ENCODE measurements at places on chromosomes 11 and 22. TPM values are rescaled to one million over a fixed set of nuclear protein-coding genes. Genes with fewer than 3 reads are reported as not detected.

DNA sequence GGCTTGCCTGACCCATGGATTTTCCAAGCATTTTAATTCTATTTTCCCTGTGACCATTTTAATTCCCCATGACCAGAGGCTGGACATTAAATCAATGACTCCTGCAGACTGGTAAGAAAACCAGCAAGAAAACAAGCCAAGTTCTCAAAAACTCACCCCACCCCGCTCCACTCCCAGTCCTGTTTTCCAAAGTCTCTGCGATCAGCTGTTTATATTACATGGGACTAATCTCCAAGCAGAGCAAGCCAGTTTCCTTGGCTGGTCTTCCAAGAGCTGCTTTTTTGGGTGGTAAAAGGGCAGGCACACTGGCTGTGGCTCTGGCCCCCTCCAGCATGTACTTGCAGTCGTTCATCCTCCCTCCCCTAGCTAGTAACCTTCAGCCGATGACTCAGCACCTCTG, 97.9 kb downstream of the RRAS2 start:
- no peak for DNase-seq

GRCh38 chr11:30046578-30046945, 29.7 kb upstream of the KCNA4 start:
- DNase-seq = peak; percentile 37

DNA sequence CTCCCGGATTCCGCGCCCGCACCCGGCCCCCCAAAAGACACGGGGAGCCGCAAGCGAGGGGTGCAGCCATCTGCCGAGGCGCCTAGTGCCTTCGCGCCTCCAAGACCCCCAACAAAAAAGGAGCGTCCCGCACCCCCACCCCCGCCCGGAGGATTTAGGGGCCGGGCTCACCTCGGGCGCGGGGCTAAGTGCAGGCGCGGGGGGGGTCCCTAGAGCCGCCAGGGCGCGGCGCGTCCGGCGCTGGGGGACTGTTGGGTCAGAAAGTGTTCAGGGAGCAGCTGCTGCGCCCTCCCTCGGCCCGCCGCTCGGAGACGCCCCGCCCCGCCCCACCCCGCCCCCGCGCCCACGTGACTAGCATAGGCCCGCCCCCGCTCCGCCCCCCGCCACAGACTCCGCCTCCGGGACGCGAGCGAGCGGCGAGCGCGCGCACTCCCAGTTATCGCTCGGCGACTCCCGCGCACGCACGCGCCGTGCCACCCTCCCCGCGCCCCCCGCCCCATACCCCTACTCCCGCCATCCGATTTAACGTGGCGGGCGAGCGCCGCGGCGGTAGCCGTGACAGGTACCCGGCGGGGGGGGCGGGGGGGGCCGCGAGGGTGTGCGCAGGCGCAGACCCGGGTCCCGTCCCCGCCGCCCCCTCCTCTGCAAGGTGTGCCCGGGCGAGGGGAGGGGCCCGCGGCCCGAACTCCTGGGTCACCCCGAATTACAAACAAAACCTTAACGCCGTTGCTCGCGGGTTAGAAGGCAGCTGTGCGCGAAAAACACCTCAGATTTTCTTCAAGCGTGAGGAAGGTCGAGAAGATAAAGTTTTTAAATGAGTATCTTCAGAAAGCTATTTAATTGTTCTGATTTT, 56.2 kb downstream of the KCNJ4 start:
- peak; percentile 35 for DNase-seq

GRCh38 chr22:32926600-32926999, 125.1 kb downstream of the TIMP3 start:
- no peak for DNase-seq

GRCh38 chr11:70415191-70415590, 16.9 kb downstream of the CTTN start:
- peak; percentile 85 for DNase-seq

DNA sequence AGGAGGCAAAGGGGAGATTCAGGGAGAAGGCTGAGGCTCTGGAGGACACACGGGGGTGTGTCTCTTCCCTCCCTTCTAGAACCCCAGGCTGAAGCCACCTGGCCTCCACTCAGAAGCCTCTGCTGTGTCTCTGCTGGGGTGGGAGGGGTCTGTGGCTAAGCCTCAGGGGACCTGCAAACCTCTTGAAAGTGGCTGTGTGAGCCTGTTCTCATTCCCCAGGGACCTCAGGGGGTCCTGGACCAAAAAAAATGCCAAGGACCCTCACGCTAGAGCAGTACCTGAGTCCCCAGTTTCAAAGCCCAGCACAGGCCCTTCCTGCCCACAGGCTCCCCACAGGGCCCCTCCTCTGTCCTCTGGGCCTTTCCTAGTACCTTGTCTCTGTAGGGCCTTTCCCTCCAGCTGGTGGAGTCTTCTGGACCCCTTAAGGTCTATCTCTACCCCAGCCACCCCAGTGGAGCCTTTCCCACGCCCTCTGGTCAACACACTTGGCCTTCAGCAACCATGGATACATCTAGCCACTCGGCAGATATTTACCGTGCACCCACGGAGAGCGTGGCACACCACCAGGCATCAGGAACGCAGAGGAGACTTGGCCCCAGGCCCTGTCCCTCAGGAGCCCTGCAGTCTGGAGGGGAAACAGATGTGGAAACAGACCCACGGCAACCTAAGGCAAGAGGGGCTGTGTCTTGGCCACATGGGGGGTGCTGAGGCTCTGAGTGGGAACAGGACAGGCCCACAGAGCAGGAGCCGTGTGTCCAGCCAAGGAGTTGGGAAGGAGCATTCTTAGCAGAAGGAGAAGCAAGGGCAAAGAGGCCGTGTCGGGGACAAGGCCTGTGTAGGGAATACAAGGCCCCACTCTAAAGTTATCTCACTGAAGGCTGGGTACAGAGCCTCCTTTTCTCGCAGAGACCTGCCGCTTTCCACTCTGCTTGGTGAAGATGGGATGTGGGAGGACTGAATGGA, 18.5 kb downstream of the PLA2G6 start:
- no peak for DNase-seq

GRCh38 chr11:120137611-120138521, at the start of gene TRIM29:
TSS of gene TRIM29 (minus strand) at chr11:120138113. CDS start at chr11:120138031, 82 bp downstream.
- DNase-seq = no peak

DNA sequence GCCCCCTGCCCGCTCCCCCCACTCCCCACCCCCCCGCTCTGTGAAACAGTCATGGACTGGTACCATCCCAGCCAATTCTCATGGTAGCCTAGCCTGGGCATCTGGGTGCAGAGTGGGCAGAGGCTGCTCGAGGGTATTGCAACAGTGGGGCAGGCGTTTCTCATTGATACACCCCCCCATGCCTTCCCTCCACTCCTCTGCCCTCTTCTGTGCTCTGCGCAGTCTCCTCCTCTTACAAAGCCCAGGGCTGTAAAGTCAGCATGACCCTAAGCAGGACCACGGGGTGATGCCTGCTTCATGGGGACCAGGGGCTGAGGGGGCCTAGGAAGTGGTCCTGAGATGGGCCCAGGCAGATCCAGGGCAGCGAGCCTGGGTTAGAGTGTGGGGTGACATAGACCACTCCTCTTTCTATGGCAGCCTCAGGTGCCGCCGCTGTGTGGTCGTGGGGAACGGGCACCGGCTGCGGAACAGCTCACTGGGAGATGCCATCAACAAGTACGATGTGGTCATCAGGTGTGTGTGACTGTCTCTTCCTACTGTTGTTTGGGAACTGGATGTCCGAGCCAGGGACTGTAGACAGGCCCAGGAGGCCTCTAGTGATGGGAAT, 52.3 kb downstream of the ST3GAL4 start:
- DNase-seq = no peak

- DNase-seq = no peak
Measured at GRCh38 chr22:49953680-49954344, 6.8 kb upstream of the PIM3 start.

- no peak for DNase-seq
Measured at GRCh38 chr11:129222158-129222557, 30.0 kb upstream of the ARHGAP32 start.

- no peak for DNase-seq
Measured at GRCh38 chr11:44267006-44267749, 42.8 kb downstream of the ALX4 start.

DNA sequence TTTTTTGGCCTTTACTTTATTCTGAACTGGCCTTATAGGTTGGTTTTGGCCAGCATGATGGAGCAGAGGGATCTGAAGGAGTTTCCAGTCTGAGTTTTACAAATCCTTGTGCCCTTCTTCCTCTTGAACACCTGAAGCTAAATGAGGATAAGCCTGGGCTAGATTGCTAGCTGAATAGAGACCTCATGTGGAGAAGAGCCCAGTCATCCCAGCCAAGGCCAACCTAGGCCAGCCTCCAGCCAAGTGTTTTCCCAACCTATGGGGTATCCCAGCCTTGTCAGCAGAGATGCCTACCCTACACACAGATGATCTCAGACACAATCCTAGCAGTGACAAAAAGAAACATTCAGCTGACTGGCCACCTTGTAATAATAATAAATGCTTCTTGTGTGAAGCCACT, 966 bp upstream of the CASP12 start:
- DNase-seq = no peak

GRCh38 chr11:39910087-39910486, 1549.4 kb downstream of the LRRC4C start:
- no peak for DNase-seq

DNA sequence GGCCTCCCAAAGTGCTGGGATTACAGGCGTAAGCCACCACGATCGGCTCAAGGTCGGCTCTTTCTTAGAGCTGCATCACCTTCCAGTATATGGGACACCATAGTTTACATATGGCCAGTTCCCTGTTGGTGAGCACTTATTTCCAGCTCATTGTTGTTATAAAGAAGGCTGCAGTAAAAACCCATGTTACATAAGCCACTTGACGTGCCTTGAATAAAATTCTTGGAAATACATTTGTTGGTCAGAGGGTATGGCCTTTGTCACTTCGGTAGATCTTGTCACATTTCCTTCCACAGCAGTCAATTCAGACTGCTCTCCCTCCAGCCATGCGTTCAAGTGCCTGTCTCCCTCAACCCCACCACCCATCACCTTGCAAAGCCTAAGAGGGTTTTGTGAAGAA, 92.9 kb downstream of the PRR5L start:
- no peak for DNase-seq

GRCh38 chr22:33776491-33776890, 143.8 kb downstream of the LARGE1 start:
- DNase-seq = no peak

DNA sequence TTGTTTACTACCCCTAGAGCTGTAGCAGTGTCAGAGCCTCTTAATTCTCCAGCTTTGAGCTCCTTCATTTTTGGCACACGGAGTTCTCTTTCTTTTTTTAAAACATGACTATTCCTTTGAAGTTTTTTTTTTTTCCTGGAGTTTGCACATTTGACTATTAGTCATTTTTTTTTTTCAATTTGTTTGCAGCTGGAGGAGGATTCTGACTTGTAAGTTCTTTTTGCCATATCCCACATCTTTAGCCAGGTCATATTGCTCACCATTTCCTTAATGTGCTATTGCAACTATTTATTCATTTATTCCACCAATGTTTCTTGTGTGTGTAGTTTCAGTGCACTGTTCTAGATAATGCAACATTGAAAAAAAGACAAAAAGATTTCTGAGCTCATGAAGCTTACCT, 166.3 kb upstream of the ARHGAP20 start:
- DNase-seq = no peak

- no peak for DNase-seq
Measured at GRCh38 chr11:87840786-87841185, 334.5 kb downstream of the RAB38 start.

- peak; percentile 65 for DNase-seq
Measured at GRCh38 chr11:63635762-63636465, 21.7 kb upstream of the PLAAT3 start.

- no peak for DNase-seq
Measured at GRCh38 chr11:46003572-46003971, 81.1 kb downstream of the LARGE2 start.

GRCh38 chr22:36816339-36816635, 548 bp downstream of the PVALB start:
- DNase-seq = no peak

DNA sequence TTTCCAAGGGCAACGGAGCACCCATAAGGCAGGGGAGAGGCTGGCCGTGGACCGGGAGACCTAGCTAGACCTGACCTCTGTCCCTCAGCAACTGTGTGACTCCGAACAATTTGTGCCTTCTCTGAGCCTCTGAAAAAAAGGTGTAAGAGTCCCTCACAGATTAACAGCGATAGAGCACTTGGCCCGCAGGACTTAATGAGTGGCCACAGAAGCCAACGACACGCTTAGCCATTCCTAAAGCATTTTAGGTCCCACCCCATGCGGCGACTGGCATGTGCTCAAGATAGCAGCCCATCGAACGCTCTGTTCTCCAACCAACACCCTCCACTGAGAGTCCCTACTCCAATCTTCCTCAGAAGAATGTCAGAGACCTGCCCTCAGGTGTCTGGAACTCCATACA, 1.5 kb downstream of the SULT4A1 start:
- DNase-seq = no peak

- peak; percentile 61 for DNase-seq
Measured at GRCh38 chr11:69293819-69294505, at the start of gene MYEOV. TSS of gene MYEOV (plus strand) at chr11:69294155. CDS start at chr11:69295355, 1,200 bp downstream.

- DNase-seq = no peak
Measured at GRCh38 chr11:46983598-46983997, 47.0 kb downstream of the CSTPP1 start.

- no peak for DNase-seq
Measured at GRCh38 chr22:22446517-22446916, 62.0 kb downstream of the ZNF280B start.

- peak; percentile 85 for DNase-seq
Measured at GRCh38 chr11:73931039-73931645, 19.7 kb upstream of the DNAJB13 start.

DNA sequence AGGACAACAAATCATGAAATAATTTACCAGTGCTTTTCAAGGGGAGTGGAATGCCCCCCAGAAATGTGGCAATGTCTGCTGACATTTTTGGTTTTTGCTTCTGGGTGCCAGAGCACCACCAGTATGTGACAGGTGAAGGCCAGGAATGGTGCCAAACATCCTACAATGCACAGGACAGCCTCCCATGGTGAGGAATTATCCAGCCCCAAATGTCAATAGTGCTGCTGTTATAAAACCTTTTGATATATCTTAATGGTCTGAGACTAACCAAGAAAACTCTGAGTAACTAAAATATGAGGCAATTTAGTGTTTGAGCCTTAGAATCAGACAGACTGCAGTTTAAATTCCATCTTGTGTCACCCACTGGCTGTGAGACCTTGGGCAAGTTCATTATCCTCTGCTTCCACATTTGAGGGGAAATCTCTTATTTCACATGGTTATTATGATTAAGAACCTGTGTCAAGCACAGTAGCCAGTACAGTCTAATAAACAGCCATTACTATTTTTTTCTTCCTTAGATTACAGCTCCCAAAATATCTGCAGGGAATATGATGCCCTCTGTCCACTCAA, 69.5 kb downstream of the AMBRA1 start:
- no peak for DNase-seq

GRCh38 chr22:49546811-49547585, 280.7 kb downstream of the BRD1 start:
- DNase-seq = no peak

Gene KLHDC7B
- total RNA-seq = 0.17 TPM

Gene MPPED2
- total RNA-seq = not detected

Gene SPECC1L
- total RNA-seq = 19.3 TPM

Gene ANKRD42
- total RNA-seq = 7.0 TPM

Gene TRIM21
- total RNA-seq = 25.2 TPM

Gene OR52A1
- not detected for total RNA-seq

Gene MYO18B
- total RNA-seq = 0.05 TPM

Gene RAG2
- not detected for total RNA-seq

Gene CNTN5
- total RNA-seq = 0.12 TPM

Gene DGCR6
- 1.2 TPM for total RNA-seq

Gene MYEOV
- total RNA-seq = 130 TPM

Gene NAT10
- 32.6 TPM for total RNA-seq

Gene PLA2G3
- total RNA-seq = not detected

Gene METTL15
- 16.9 TPM for total RNA-seq

Gene OR51B5
- 17.7 TPM for total RNA-seq

Gene HIC2
- total RNA-seq = 0.53 TPM

Data from A172 (cell line).